Left renal cortex interstitium (tissue), 4 donors: ENCODE measurements at places on chromosomes 3 and 15.
A peak's percentile ranks its signal among the peaks of the same experiment; 100 is the strongest.

DNA sequence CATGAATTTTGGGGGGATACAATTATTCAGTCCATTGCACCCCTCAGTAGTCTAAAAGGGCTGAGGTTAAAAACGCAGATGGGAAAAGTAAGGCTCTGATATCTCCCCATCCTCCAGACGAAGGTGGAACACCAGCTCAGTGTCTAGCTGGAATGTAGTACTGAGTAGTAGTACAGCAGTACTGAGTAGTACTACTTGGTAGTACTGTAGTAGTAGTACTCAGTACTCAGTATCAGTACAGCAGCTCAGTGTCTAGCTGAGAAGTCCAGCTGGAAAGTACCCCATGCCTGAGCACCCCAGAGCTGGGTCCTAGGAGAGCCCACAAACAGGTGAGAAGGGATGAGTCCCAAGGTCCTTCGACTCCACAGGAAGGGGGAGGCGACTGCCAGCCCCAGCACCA, 148.7 kb downstream of the XXYLT1 start:
- DNase-seq = no peak

GRCh38 chr3:128339491-128340012, 127.1 kb downstream of the DNAJB8 start:
- DNase-seq = no peak

DNA sequence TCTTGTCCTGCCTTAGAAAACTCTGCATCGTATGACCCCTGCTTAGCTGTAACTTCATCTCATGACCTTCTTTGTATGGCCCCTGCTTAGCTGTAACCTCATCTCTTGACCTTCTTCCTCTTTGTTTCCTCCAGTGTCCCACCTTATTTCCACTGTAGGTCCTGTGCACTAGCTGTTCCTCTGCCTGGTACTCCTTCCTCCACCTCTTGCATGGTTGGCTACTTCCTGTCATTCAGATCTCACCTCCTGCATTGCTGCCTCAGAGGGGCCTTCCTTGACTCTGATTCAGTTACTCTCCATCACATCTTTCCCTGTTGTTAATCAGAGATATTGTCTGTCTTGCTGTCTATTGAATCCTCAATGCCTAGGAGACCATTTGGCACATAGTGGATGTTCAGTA, 63.2 kb downstream of the PDE8A start:
- no peak for DNase-seq

DNA sequence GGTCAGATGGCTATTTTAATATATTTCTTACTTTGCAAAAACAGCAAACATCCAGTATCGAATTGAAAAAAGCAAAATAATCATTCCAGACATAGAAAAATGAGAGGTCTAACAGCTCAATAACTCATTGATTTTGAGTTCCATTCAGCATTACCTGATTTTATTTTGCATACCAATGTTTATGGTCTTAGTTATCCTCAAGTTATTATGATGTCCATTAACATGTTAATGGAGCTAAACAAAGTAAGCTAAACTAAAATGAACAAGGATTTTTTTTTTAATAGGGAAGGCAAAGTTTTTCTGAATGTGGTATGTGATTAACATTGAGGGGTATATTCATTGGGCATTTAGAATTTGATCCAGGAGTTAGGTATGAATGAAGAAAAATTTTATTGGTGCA, 13.1 kb downstream of the MYH15 start:
- no peak for DNase-seq

DNA sequence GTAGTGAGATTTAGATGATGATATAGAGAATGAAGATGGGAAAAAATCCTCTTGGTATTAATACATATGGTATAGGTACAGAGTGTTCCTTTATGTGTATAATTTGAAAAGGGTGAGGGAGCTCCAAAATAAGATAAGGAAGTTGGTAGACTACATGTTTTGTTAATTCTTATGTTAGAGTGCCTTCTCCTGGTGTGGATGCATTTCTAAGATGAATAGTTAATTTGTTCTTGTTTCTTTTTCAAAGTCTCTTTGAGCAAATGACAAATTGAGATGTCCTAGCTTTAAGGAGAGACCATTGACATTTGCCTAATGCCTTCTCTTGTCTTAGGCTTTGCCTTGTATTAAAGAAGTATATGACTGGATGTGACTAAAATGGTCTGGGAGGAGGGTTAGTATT, 34.1 kb downstream of the AKAP13 start:
- no peak for DNase-seq

- peak; percentile 13 for DNase-seq
Observed at GRCh38 chr15:52680041-52680391, 828 bp upstream of the ATOSA start.

GRCh38 chr15:61794276-61794675, 266.0 kb downstream of the VPS13C start:
- DNase-seq = no peak

- no peak for DNase-seq
Observed at GRCh38 chr3:168312984-168313383, 217.3 kb upstream of the GOLIM4 start.

DNA sequence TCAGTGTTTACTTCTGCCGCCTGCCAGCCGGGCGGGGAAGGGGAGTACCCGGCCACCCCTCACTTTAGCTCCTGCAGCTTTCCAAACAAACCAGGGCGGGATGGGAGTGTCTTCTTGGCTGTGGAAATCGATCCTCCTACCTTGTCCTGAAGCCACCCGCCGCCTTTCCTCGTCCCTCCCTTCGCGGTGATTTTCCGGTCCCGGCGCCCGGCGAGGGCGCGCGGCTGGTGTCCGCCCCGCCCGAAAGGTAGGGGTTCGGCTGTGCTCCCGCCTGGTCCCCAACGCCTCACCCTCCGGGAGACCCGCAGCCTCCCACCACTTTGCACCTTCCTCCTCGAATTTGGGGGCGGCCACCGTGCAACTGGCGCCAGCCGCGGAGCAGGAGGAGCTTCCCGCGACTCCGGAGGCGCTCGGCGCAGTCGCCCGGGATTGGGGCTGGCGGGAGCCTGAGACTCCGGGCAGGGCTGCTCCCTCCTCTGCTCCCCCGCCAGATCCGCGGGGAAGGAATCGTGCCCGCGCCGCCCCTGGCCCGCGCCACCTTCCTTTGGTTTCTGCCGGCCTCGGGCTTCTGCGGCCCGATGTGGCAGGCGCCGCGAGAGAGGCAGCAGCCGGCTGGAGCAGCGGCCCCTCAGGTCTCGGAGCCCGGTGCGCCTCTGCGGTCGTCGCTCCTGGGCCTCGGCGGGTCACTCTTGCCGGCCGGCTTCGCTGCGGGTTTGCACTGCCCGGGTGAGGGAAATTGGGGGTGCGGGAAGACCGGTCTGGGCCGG, 30.7 kb upstream of the ST3GAL6 start:
- peak; percentile 50 for DNase-seq

GRCh38 chr3:36893137-36893557, 51.7 kb downstream of the TRANK1 start:
- DNase-seq = no peak

DNA sequence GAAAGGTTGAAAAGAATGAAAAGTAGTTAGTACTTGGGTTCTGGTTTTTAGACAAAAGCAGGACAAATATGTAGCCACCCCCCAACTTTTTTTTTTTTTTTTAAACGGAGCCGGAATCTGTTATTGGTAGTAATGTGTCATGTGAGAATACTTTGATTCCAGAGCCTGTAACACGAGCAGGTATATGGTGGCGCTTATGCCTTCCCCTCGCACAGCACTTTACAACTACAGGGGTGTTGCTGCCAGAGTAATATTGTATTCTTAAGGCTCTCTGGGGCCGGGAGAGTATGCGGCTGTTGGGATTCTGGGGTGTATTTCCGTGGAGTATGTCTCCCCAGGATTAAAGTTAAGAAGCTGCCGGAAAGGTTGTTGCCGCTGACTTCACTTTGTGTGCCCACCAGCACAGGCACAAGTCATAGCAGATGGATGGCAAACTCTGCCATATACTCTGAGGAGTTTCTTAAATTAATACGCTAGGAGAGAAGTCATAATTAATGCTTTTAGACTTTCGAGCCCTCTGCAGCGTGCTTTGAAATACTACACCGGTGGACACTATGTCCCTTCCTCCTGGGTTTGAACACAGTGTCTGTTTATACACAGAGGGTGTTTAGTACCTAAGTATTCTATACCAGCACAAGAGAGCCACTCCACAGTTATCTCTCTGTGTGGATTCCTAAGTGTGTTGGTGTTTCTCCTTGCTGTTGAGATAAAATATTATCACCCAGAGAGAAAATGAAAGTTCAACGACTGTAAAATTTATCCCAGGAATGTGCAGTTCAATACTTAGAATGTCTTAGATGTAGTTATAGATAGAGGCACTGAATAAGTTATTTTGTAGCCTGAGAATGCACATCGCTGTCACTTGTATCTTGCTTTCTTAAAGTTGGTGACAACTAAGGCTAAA, 1.4 kb downstream of the MBNL1 start:
- peak; percentile 54 for DNase-seq

GRCh38 chr15:85837881-85838280, 43.2 kb upstream of the KLHL25 start:
- DNase-seq = no peak

DNA sequence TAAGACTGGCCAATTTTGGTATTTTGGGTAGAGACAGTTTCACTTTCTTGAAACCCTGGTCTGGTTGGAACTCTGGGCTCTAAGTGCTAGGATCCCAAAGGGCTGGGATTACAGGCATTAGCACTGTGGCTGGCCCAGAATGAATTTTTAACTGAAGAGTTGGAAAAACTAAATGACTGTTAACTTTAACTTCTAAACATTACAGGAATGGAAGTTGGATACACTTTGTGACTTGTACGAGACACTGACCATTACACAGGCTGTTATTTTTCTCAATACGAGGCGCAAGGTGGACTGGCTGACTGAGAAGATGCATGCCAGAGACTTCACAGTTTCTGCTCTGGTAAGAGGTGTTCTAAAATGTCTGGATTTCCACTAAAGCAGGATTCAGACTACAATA, 3.5 kb downstream of the EIF4A2 start:
- DNase-seq = no peak

DNA sequence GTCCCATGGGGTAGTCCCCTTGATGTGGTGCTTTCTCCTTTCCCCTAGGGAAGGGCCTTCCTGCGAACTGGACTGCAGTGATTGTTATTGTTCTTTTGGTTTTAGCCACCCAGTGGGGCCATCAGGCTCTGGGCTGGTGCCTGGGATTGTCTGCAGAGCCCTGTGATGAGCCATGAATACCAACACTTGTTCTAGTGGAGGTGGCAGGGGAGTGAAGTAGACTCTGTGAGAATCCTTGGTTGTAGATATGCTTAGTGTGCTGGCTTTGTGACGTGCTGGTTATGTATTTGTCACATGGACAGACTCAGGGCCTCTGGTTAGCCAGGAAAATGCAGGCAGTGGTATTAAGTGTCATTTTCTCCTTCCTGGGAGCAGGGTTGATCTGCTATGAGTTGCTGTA, 51.8 kb upstream of the NDUFB4 start:
- DNase-seq = no peak

- DNase-seq = no peak
Observed at GRCh38 chr3:174737966-174738365, 121.2 kb upstream of the NAALADL2 start.

- no peak for DNase-seq
Observed at GRCh38 chr3:13668136-13668535, 119.2 kb downstream of the FBLN2 start.

- no peak for DNase-seq
Observed at GRCh38 chr3:119400466-119400865, 62.9 kb downstream of the TMEM39A start.

DNA sequence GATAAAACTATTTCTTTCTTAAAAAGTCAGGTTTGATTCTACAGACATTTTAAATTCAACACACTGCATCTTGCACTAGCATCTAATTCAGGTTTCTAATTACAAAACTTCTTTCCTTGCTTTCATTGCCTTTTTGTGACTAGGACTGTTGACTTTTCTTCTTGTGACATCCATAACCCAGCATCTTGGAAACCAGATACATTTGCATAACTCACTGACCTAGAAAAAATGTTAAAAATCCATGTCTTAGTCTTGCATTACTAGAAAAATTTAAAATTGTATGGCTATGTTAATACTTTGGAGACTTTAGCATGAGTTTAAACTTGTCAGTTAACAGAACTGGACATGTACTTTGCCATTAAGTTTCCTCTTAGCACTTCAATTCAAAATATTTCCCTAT, 72.7 kb downstream of the DTWD1 start:
- DNase-seq = no peak

DNA sequence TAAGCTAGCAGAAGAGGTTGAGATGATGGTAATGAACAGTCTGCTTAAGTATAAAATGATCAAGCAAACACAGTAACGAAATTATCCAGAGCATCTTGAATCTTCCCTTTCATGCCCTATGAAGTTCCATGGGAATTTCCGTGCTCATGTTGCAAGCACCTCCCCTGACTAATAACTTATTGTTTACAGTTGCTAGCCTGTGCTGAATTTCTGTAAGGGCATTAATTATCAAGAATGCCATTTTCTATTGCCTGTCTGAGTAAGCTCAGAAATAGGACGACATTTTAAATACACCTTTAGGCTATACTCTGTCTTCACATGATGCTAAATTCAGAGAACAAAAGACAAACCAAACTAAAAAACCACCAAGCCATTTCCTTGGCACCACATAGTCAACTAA, 257.5 kb upstream of the LRTM1 start:
- no peak for DNase-seq

DNA sequence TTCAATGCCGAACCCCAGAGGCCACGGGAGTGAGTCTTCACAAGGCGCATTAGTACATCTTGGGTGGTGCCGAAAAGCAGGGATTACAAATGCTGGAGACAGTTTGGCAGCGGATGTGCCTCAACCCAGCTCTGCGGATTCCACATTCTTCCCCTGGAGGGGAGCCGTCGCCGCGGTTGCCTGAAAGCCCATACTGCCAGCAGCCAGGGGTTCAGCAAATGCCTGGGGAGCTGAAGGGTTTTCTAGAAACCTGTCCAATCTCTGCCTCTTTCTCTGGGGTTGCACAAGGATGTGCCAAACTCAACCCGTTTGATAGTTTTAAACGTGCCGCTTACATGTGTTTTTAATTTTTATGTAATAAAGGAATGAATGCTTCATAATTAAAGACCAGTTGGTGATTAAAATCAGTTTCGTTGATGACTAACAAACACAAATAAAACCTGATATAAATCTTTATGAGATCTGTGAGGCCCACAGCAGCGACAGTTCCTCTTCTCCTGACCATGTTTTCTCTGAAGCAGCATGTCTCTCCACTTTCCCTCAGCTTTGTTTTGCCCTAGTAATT, 74.6 kb upstream of the LEKR1 start:
- DNase-seq = no peak

DNA sequence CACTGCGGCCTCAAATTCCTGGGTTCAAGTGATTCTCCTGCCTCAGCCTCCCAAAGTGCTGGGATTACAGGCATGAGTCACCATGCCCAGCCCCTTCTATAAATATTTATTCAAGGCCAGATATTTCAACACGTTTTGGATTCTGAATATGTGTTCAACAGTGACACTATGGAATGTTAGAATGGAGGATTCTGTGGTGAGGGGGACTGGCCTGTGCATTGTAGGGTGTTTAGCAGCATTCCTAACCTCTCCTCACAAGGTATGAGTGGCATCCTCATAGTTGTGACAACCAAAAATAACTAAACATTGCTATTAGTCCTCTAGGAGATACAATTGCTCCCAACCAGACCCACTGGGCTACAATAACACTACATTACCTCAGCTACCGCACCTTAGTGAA, 104.0 kb upstream of the ATP10A start:
- no peak for DNase-seq

- DNase-seq = no peak
Observed at GRCh38 chr3:133717424-133717823, 28.8 kb upstream of the TF start.

GRCh38 chr3:147618691-147619090, 209.5 kb downstream of the ZIC1 start:
- no peak for DNase-seq
